A549 (cell line): ENCODE measurements at places on chromosomes 2 and 18. TPM values are rescaled to one million over a fixed set of nuclear protein-coding genes. Genes with fewer than 3 reads are reported as not detected.

GRCh38 chr2:73582364-73582763 lies 59.9 kb downstream of the NAT8 start:
- no peak for DNase-seq

GRCh38 chr18:44742718-44743311 lies 62.1 kb downstream of the SETBP1 start:
- peak; percentile 4 for DNase-seq

- DNase-seq = no peak
Observed at GRCh38 chr2:55025082-55025481, 25.2 kb downstream of the RTN4 start.

CYP26B1 gene
- 13.0 to 18.9 TPM (median 13.6 TPM) in 3 replicates for polyA plus RNA-seq

CRACDL gene
- 0.36 to 0.51 TPM (median 0.45 TPM) in 3 replicates for polyA plus RNA-seq

ORMDL1 gene
- 50.3 to 53.1 TPM (median 51.5 TPM) in 3 replicates for polyA plus RNA-seq

DNA sequence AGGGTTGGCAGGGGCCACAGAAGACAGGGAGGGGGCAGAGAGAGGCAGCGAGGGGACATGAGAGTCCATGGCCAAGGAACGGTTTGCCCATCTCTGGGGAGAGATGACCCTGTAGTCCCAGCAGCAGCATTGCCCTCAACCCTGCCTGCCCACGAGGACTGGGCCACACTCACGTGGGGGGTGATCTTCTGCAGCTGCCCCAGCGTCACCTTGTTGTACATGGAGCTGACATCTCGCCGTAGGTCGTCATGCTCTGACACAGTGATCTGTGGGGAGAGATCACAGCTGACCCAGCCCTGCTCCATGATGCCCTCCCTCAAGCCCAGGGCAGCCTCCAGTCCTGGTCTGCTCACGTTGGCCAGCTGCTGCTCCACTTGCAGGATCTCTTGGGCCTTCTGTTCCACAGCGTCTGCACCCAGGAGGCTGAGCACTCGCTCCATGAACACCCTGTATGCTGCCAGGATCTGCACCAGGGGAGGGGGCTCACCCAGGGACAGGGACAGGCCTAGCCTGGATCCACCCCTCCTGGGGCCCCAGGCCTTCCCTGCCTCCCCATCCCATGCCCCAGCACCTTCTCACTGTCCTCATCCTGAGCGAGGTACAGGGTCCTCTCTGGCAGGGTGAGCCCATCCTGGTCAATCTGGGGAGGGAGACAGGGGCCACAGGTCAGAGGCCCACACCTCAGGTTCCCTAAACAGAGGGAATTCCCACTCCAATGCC lies 2.8 kb downstream of the ECEL1 start:
- no peak for DNase-seq

- DNase-seq = no peak
Observed at GRCh38 chr2:58620093-58620492, 379.0 kb upstream of the FANCL start.

DNA sequence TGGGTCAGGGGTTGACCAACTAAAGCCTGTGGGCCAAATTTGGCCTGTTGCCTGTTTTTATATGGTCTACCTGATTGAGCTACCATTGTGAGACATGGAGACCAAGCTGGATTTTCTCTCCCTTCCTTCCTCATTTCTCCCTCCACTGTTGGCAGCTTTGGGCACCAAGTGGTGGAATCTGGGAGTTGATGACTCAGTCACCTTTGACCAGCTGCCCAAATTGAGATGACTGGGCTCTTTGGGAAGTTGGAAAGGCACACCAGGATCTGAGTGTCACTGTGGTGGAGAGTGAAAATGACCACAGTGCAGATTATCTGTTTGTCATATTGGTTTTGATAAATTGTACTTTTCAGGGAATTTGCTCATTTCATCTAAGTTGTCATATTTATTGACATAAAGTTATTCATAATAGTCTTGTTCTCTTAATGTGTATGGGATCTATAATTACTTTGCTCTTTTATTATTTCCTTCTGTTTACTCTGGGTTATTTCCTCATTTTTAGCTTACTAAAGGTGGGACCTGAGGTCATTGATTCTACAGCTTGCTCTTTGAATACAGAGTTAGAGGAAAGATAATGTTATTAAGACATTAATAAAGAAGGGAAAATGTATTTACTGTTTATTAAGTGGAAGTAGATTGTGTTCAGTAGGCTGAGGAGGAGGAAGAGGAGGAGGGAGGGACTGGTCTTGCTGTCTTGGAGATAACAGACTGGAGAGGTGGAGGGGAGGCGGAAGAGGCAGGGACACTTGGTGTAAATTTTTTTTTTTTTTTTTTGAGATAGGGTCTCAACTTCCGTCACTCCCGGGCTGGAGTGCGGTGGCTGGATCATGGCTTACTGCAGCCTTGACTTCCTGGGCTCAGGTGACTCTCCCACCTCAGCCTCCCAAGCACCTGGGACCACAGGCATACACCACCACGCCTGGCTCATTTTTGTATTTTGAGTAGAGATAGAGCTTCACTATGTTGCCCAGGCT lies 31.8 kb downstream of the AGFG1 start:
- DNase-seq = peak; percentile 58

GRCh38 chr18:10379522-10379921 lies 74.9 kb upstream of the APCDD1 start:
- DNase-seq = no peak
